ENCODE measurements at places on chromosomes 1 and 21. TPM values are rescaled to one million over a fixed set of nuclear protein-coding genes. Genes with fewer than 3 reads are reported as not detected.

- no peaks in the 10 kb centered on the region for H3K4me1 ChIP-seq
- H3K27me3 ChIP-seq, result no peaks in the 10 kb centered on the region
Measured at GRCh38 chr21:42456457-42456856, 39.6 kb downstream of the RSPH1 start.

DNA sequence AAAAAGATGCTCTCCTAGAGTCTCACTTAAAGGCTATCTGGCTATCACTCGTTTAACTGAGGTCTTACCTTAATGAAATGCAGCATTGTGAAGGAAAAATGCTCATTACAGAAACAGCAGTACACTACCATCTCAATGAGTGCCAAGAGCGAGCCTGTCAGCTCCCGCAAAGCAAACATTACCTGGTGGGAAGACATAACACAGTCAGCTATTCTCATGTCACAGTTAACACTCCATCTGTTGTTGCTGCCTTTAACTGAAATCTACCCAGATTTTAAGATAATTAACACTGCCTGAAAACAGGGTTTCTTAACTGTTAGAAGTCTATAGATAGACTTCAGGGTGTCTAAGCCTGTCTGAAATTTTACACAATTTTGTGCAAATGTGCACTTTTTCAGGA, 39.1 kb downstream of the PCSK9 start:
- H3K27me3 ChIP-seq, result no peaks in the 10 kb centered on the region
- DNase-seq, result no peak
- no peak overlapping the region for H3K27ac ChIP-seq

GRCh38 chr1:57067863-57068262, 102.0 kb upstream of the C8B start:
- H3K36me3 ChIP-seq, result no peaks in the 10 kb centered on the region
- no peaks in the 10 kb centered on the region for H3K4me1 ChIP-seq
- H3K27ac ChIP-seq, result no peak overlapping the region
- no peak overlapping the region for H3K4me3 ChIP-seq
- no peak for DNase-seq

DNA sequence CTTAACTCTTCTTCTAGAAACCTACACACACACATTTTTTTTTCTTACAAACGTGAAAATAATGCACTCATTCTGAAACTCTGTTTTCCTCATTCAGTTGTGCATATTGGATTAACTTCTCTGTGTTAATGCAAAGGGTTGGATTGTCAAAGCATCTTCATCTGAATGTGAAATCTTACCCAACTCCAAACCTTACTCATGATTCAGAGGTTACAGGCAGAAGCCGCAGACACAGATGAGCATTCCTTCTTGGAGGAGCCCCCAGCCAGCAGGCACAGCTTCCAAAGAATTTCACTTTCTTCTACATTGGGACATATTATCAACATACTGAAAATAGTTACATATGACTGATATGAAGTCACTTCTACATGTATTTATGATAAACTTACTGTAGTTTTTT, 15.7 kb downstream of the PATJ start:
- no peak overlapping the region for H3K27ac ChIP-seq
- DNase-seq, result no peak

DNA sequence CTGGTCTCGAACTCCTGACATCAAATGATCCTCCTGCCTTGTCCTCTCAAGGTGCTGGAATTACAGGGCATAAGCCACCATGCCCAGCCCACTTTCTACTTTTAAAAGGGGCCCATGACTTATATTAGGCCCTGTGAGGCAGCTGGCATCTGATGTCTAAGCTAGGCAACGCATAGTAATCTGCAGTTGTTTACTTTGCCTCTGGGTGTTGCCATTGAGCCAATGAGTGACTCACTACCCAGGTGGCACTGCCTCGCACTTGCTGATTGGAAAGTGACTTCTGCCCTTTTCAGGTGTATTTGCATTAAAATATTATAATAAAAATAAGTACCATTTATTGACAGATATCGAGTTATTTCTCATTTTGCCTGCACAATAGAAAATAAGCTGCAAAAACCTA, 84.9 kb downstream of the KIF14 start:
- H3K27me3 ChIP-seq, result no peaks in the 10 kb centered on the region
- no peak overlapping the region for H3K27ac ChIP-seq
- DNase-seq, result peak; percentile 49
- no peaks in the 10 kb centered on the region for H3K36me3 ChIP-seq
- H3K4me1 ChIP-seq, result no peaks in the 10 kb centered on the region
- H3K4me3 ChIP-seq, result no peak overlapping the region

DNA sequence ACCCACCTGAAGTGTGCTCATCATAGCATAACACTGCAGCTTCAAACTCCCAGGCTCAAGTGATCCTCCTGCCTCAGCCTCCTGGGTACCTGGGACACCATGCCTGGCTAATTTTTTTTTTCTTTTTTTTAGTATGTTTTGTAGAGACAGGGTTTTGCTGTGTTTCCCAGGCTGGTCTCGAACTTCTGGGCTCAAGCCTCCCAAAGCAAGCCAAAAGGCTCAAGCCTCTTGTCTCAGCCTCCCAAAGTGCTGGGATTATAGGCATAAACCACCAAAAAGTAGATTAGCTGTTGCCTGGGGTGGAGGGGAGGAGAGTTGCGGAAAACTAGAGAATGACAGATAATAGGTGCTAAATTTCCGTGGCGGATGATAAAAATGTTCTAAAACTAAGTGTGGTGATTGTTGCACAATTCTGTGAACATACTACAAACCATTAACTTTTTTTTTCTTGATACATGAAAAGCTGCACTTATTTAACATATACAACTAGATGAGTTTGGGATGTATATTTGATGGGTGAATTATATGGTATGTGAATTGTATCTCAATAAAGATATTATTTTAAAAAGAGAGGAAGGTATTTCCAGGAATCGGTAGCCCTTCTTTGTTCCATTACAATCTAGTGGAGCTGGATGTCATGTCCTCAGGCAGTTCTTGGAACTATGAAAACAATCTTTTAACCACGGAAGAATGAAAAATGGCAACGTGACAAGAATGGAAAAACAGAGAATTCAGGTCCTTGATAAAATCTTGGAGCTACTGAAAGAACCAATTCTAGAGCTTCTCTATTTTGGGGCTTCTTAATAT, 27.3 kb upstream of the MED18 start:
- H3K36me3 ChIP-seq, result no peaks in the 10 kb centered on the region
- no peak for DNase-seq
- no peak overlapping the region for H3K27ac ChIP-seq
- no peak overlapping the region for H3K4me3 ChIP-seq

GRCh38 chr1:231866392-231867331, 240.1 kb downstream of the DISC1 start:
- no peaks in the 10 kb centered on the region for H3K36me3 ChIP-seq
- DNase-seq, result peak; percentile 50
- H3K4me3 ChIP-seq, result no peak overlapping the region
- peaks cover 4% of the 10 kb centered on the region for H3K4me1 ChIP-seq
- no peak overlapping the region for H3K27ac ChIP-seq

- no peaks in the 10 kb centered on the region for H3K27me3 ChIP-seq
- DNase-seq, result no peak
- H3K4me1 ChIP-seq, result no peaks in the 10 kb centered on the region
- no peak overlapping the region for H3K4me3 ChIP-seq
- peaks cover 38% of the 10 kb centered on the region for H3K36me3 ChIP-seq
- no peak overlapping the region for H3K27ac ChIP-seq
Measured at GRCh38 chr21:36396325-36396724, 11.1 kb downstream of the CHAF1B start.

DNA sequence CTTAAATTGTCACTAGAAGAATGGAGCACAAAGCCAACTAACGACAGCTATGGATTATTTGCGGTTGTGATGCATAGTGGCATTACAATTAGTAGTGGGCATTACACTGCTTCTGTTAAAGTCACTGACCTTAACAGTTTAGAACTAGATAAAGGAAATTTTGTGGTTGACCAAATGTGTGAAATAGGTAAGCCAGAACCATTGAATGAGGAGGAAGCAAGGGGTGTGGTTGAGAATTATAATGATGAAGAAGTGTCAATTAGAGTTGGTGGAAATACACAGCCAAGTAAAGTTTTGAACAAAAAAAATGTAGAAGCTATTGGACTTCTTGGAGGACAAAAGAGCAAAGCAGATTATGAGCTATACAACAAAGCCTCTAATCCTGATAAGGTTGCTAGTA, 13.5 kb downstream of the USP1 start:
- peaks cover 84% of the 10 kb centered on the region for H3K36me3 ChIP-seq
- no peaks in the 10 kb centered on the region for H3K27me3 ChIP-seq
- no peak overlapping the region for H3K4me3 ChIP-seq
- H3K27ac ChIP-seq, result no peak overlapping the region
- no peaks in the 10 kb centered on the region for H3K4me1 ChIP-seq

DNA sequence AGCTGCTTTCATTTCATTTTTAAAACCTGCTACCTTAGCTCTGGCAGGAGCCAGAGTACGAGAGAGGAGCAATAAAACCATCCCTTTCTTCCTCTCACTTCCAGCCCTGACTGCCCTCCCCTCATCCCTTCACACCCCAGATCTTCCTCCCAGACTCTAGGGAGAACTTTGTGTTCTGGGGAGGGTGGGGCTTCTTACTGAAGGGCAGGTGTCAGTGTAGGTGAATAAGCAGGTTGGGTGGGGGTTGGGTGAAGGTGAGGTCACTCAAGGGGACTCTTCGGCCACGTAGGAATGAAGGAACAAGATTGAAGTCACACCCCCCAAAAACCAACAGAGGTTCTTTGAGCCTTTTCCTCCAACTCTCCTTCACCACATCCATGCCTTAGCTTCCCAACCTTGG, 88.9 kb downstream of the CD58 start:
- H3K27ac ChIP-seq, result no peak overlapping the region
- DNase-seq, result no peak
- H3K4me3 ChIP-seq, result no peak overlapping the region
- no peaks in the 10 kb centered on the region for H3K4me1 ChIP-seq
- H3K36me3 ChIP-seq, result no peaks in the 10 kb centered on the region
- no peaks in the 10 kb centered on the region for H3K27me3 ChIP-seq

DNA sequence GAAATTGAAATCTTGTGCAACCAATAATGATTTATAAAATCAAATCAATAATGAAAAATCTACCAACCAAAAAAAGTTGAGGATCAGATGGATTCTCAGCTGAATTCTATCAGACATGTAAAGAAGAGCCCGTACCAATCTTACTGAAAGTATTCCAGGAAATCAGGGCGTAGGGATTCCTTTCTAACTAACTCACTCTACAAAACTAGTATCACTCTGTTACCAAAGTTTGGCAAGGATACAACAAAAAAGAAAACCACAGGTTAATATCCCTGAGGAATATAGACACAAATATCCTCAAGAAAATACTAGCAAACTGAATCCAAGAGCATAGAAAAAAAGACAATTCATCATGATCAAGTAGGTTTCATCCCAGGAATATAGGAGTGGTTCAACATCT, 52.8 kb upstream of the ADGRL4 start:
- no peaks in the 10 kb centered on the region for H3K27me3 ChIP-seq
- no peaks in the 10 kb centered on the region for H3K4me1 ChIP-seq
- DNase-seq, result no peak

DNA sequence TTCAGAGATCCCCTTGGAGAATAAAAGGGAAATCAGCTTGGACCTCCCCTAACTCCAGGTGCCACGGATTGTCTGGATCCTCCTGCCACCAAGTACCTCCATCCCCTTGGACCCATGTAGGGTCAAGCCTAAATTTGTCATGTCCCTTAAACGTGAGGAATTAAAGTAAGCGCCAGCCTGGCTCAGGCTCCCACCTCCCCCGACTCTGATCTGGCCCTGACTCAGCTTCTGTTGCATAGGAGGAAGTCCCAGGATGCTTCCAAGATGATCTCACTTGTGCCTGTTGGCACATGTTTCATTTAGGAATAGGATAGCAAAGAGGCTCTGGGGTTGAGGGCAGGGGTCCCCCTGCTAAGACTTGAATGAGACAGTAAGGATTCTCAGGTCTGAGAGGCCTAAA, 231.9 kb upstream of the JUN start:
- no peak overlapping the region for H3K27ac ChIP-seq
- no peak for DNase-seq
- no peaks in the 10 kb centered on the region for H3K36me3 ChIP-seq
- H3K4me1 ChIP-seq, result no peaks in the 10 kb centered on the region

Gene SLAMF6
- total RNA-seq, result not detected

Gene DYNLT5
- 0.86 TPM for total RNA-seq

Gene GPR25
- total RNA-seq, result not detected

Gene CCDC27
- not detected for total RNA-seq

Gene TFF3
- total RNA-seq, result 1.5 TPM

Gene ADGRL4
- 0.63 TPM for total RNA-seq

Gene PEAR1
- 0.39 TPM for total RNA-seq

Gene KCNQ4
- 1.4 TPM for total RNA-seq
